ENCODE measurements at places on chromosomes 2 and 18. TPM values are rescaled to one million over a fixed set of nuclear protein-coding genes. Genes with fewer than 3 reads are reported as not detected.
A peak's percentile ranks its signal among the peaks of the same experiment; 100 is the strongest.

The SLC23A3 gene
- total RNA-seq: 0.12 TPM

The LIMS4 gene
- 2.9 TPM for total RNA-seq

The IL1F10 gene
- total RNA-seq: not detected

The SCN9A gene
- total RNA-seq: 1.5 TPM

The PJVK gene
- 0.90 TPM for total RNA-seq

The DES gene
- 16,727 TPM for total RNA-seq

The CLK1 gene
- total RNA-seq: 35.8 TPM

The ZRANB3 gene
- total RNA-seq: 3.5 TPM

The CABLES1 gene
- total RNA-seq: 3.1 TPM

- no peak for DNase-seq
Measured at GRCh38 chr18:77099485-77100370, 32.9 kb downstream of the MBP start.

DNA sequence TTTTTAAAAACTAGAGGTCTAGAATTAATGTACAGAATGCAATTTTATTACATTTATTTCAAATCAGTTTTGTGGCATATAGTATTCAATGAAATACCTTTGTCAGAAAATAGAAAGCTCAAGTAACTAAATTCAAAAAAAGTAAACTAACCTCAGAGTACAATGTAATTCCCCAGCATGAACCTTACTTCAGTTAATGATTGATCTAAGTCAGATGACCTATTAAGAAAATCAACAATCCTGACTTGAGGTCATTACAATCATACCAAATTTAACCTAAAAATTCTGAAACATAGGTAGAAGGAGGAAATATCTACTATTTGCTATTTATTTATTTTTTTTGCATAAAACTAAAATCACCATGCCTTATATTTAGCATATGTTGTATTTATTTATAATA is 142.9 kb downstream of the CCDC102B start:
- DNase-seq: no peak

GRCh38 chr2:211329421-211329820 is 773.0 kb downstream of the CPS1 start:
- DNase-seq: no peak

DNA sequence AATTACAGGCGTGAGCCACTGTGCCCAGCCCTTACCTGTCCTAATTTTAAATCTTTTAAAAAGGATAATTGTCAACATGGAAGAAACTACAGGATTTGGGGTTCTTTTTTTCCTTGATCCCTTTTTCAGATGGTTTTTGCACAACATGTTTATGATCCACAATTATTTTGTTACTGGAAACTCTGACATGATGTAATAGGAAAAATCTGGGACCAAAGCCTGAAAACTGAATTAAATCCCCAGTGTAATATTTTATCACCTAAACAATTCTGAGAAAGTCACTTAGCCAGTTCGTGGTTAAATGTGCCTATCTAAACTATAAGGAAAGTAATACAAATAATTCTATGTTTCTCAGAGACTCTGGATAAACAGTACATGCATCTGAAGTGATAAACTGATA is 1649.7 kb downstream of the LRP1B start:
- no peak for DNase-seq

GRCh38 chr18:49127471-49128190 is 176.9 kb upstream of the SMAD7 start:
- DNase-seq: no peak

GRCh38 chr2:151637271-151637781 is 97.0 kb downstream of the NEB start:
- peak; percentile 13 for DNase-seq

- peak; percentile 67 for DNase-seq
Measured at GRCh38 chr18:59516356-59517155, 157.5 kb upstream of the LMAN1 start.

DNA sequence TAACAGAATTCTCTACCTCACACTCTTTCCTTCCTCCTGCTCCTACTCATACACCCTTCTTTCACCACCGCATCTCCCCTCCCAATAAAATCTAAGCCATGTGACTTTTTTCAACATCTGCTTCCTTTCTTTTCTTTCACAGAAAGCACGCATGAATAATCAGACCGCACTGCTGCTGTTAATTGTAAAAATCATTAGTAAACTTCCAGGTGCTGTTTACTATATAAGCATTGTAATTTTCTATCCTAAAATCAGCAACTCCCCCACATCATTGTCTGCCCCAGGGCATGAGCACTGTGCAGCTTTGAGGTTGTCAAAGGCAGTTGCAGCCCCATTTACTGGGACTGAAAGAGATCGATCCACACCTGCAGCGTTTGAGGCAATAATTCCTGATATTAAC is 782.6 kb upstream of the ID2 start:
- no peak for DNase-seq

DNA sequence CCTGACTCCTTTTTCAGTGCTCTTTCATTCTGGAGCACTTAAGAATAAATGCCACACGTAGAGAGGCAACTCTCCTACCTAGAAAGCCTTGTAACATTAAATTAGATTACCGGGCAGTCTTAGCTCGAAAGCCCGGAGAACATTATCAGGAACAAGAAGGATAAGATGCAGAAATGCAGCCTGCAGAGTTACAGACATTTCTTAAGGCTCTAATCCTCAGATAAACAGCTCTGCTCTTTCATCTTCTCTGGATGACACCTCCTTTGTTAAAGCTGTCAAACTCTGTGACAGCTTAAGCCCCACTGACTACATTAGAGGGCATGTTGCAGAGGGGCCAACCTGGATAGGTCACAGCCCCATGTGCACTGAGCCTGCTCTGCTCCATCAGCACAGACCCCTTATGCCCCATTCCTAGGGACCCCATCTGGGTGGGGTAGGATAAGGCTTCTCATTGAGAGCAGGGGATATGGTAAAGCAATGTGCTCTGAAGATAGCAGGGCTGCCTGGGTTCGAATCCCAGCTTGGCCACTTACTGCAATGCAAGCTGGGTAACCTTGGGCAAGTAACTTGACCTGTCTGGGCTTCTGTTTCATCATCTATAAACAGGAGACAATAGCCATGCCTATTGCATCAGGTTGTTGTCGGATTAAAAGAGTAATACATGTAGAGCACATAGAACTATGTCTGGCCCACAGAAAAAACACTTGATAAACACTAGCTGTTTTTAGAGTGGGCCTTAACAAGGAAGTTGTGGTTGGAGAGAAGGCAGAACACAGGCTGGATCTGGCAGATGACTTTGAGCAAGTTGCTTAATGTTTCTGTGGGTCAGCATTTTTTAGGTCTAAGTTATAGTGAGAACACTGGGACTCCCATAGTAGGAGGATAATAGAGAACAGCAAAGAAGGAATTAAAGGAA is 111.4 kb downstream of the THNSL2 start:
- no peak for DNase-seq

DNA sequence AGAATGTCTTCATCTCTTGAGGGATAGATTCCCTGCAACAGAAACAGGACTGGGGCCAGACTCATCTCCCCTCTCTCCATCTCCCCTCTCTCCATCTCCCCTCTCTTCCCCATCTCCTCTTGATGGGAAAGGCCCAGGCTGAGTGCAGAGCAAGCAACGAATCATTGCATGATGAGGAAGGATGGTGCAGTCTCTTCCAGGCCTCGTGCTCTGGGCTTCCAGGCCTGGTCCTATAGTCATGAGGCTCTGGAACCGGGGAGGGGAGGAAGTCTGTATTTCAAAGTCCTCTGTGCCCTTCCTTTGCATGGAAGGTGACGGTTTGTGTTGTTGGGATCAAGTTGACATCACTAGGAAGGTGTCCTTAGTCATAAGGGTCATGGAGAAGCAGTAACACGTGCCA is 115.6 kb upstream of the NEDD4L start:
- no peak for DNase-seq

DNA sequence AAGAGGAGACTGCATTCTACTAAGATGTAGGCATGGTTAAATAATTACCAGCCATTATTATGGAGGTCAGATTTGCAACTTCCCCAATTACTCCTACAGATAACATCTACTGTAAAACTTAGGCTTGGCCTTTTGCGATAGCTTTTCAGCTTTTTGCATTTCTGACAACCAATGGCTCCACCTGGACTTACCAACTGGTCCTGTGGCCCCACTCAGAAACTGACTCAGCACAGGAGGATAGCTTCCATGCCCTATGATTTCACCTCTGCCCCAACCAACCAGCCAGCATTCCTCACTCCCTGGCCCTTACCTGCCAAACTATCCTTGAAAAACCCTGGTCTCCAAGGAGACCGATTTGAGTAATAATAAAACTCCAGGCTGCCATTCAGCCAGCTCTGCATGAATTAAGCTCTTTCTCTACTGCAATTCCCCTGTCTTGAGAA is 28.2 kb downstream of the TUBB6 start:
- no peak for DNase-seq

- no peak for DNase-seq
Measured at GRCh38 chr2:105405291-105405690, 6.4 kb upstream of the FHL2 start.

DNA sequence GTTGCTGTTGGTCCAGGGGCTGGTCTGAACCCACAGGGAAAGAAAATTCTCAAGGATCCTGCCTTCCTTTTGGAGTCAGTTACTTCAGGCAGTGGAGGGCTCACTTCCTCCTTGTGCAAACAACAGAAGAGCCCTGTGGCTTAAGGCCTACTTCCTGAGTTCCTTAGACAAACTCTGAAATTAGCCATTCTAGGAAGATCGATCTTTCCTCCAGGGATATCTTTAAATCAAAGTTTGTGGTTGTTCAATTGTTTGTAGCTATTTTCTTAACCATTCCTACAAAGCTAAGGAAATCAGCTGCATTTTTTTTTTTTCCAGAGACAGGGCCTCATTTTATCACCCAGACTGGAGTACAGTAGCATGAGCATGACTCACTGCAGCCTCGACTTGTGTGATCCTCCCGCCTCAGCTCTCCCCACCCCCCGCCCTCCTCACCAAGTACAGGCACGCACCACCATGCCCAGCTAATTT is 156.0 kb downstream of the TANC1 start:
- no peak for DNase-seq

DNA sequence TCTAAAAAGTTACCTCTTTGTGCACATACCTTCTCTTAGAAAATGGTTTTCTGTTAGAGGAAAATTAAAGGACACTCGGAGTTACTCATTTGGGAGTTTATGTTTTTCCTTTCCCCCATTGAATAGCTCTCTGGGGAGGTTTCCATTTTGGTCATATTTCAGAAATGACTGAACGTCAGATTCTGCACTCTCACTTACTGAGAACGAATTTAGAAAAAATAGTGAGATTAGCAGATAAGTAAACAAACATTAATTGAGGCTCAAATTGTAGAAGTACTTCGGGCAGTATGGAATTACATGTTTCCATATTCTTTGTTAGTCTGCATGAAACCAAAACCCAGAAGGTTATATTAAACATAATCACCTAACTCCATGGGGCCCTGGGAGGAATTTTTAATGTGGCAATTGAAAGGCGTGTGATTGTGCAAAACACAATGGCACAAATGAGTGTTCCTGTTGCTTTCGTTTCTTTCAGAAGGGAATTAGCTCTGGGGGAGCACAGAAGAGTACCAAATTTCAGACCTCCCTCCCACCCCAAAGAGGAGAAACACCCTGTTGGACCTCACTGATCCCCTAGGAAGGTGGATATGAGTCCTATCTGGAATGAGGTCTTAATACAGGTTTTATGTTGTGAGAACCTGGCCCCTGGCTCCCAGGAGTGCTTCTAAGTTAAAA is 212.3 kb downstream of the BCL2 start:
- DNase-seq: no peak

DNA sequence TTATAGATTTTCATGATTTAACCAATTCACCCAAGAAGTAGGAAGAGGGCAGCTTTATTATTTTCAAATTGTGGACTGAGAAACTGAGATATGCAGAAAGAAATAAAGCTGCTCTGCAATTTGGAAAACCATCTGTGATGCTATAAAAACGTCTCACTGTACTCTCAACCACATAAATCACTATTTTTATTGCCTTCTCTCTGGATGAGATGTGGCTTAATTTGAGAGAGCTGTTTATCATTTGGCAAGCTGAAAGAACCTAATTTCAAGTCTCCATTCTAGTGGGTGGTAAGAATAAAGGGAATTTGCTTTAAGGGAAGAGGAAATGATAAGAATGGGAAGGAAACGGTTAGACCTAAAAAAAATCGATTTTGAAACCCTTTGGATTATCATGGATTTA is 49.9 kb upstream of the CYP1B1 start:
- no peak for DNase-seq

- no peak for DNase-seq
Measured at GRCh38 chr2:135590619-135591260, 59.5 kb downstream of the R3HDM1 start.
